CD8-positive, alpha-beta memory T cell (primary cell): ENCODE measurements at places on chromosomes 2 and 18. TPM values are rescaled to one million over a fixed set of nuclear protein-coding genes. Genes with fewer than 3 reads are reported as not detected.

The ITPRIPL1 gene
- 58.3 TPM for total RNA-seq

The TDRD15 gene
- not detected for total RNA-seq

The MDH1B gene
- 0.81 TPM for total RNA-seq

The CCDC68 gene
- total RNA-seq, result not detected

The ANKRD12 gene
- 67.6 TPM for total RNA-seq

The STPG4 gene
- total RNA-seq, result not detected

DNA sequence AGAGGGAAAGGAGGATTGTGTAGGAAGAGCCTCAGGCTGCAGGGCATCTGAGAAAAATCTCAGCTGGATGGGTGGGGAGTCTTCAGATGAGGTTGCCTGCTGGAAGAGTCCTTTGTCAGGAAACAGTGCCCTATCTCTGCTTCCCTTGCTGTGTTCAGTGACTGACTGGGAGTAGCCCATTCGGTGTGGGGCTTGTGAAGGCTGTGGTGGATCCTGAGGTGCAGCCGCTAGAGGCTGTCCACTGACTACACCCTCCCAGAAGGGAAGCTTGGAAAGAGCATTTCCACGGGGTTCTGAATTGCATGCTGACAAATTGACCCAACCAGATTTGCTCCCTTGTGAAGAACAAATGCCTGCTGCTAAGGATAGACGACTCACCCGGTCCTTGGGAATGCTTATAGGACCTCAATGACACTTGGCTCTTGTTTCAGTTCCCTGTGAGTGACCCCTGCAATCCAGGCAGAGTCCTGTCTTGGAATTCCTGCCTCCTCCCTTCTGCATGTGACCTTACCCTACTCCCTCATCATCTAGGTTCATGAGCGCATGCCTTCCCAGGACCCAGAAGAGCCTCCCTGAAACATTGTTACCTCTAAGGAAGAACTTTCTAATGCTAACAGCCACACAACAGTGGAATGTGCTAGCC, 109.7 kb upstream of the FAM136A start:
- no peak for DNase-seq

DNA sequence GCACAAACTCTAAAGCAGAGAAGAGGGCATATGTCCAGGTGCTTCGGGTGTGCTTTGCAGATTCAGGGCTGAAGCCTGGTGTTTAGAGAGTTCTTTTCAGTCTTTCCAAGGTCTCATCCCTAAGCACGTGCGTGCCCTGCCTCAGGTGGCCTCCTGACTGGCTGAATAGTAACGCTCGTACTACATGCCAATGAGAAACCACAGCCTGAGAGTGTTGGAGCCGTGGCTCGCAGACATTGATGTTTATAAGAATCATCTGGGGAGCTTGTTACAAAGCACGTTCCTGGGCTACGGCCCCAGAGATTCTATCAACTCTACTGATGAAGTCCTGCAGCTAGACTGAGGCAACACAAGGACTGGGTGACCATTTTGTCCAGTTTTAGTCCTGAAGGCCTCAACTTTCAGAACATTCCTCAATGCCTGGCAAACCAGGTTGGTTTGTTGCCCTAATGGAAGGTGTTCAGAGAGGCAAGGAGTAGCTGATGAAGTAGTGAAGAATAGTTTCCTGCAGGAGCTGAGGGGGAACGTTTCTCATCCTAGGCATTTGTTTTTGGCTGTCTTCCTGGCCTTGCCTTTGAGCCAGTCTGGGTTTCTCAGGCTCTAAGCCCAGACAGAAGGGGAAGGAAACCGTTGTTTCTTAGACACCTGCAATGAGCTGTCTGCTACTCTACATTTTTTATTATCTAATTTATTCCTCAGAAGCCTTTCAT, 31.5 kb upstream of the HAAO start:
- DNase-seq, result no peak

- no peak for DNase-seq
Measured at GRCh38 chr2:113829270-113829669, 60.6 kb upstream of the ACTR3 start.

- DNase-seq, result no peak
Measured at GRCh38 chr18:45083226-45083855, 402.7 kb downstream of the SETBP1 start.

GRCh38 chr2:121595012-121595891, 54.0 kb downstream of the CLASP1 start:
- DNase-seq, result no peak

DNA sequence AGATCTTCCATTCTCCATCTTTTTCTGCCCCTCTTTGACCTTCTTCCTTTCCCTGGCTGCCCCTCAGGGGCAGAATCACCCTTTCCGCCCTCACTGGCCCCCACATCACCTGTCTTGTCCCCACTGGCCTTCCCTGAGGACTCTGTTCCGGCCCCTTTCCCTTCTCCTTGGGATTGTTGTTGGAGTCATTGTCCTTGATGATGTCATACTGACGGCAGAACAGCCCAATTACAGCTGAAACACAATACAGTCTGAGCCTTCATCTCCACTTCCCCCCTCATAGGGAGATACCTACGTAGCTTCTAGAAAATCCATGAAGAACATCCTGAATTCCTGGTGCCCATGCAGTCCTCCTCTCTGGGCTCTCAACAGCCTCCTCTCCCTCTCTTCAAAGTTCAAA, 2.4 kb downstream of the FNDC4 start:
- no peak for DNase-seq

DNA sequence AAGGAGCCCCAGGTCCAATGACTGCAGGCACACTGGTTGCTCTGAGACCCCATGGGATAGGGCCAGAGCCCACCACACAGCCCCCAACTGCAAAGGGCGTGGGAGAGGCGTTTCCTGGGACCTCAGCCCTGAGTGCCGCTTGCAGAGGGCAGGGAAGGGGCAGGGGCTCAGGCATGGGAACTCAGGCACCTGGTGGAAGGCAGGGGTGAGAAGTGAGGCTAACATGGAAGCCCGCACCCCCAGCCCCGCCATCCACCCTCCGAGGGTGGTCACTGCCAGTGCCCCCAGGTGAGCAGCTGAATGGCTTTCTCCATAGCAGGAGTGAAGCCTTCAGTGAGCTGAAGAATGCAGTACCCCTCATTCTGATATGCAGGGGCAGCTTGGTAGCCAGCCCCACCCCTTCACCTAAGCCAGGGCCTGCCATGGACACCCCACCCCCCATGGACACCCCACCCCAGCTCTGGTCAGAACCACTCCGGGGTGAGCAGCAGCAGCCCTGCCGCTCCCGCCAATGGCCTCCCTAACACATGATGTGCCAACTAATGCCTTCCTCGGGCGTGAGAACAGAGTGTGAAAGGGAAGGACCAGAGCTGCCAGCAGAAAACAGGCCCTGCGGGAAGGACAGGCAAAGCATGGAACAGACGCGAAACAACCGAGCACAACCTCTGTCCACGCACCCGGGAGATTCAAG, 6.6 kb downstream of the KIF1A start:
- no peak for DNase-seq

DNA sequence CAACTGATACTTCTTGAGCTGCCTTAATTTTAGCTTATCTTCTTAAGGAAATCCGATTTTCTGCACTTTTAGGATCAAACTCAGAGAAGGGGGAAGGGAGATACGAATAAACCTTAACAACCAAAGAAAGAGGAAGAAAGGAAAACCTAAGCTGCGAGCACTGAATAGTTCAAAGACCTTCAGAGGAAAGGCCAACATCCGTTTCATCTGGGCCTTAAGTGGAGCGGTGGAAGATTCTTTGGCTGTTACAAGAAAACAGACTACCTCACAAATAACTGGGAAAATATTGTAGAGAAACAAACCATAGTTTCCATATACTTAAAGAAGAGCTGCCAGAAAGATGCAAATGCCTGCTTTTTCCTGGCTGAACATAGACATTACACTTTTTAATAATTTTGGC, 43.6 kb downstream of the VIT start:
- DNase-seq, result no peak
